ENCODE measurements at places on chromosomes 4 and X.

DNA sequence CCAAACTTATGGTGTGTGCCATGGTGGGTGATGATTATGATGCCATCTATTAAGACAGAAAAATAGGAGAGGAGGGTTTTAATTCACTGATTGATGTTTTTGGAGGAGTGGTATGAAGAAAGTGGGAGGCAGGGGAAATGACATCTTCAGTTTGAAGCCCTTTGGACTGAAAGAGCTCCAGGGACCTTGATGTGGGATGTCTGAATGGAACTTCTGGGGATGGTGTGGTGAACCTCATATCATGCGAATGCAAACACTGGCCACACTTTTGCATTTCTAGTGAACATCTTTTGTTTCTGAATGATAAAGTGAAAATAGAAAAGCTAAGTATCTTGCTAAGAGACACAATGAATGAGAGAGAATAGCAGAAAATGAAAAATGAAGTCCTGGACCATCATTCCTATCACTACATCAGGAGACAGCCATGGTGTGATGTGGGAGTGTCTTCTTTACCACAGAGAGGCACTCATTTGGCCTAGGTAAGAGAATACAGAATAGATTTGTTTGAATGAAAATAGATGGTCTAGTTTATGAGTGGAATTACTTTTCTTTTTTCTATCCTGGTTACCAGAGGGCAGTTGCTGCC lies 123.5 kb downstream of the ZNF827 start:
- DNase-seq, result no peak

- DNase-seq, result no peak
These were observed 61.7 kb downstream of the SLIT2 start for GRCh38 chr4:20313237-20314030.

GRCh38 chrX:30957753-30958152 lies 68.7 kb upstream of the TAB3 start:
- peak; percentile 71 for DNase-seq

- no peak for DNase-seq
These were observed 26.8 kb upstream of the SPARCL1 start for GRCh38 chr4:87555773-87556619.

DNA sequence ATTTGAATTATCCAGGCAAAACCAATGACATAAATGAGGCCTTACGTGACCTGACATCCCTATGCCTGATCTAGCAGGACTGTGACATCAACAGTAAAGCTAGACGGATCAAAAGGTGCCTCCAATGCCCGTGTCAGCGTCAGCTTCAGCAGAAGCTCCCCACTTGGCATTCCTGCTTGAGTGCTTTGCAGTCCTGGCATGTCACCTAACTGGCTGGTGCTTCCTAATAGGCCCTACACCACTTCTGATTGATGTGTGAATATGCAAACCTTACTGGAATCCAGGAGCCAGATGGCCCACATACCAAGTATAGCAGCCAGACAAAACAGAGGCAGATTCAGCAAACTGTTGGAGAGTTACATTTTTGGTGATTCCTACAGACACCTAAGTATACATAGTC lies 224.2 kb downstream of the DMD start:
- no peak for DNase-seq

DNA sequence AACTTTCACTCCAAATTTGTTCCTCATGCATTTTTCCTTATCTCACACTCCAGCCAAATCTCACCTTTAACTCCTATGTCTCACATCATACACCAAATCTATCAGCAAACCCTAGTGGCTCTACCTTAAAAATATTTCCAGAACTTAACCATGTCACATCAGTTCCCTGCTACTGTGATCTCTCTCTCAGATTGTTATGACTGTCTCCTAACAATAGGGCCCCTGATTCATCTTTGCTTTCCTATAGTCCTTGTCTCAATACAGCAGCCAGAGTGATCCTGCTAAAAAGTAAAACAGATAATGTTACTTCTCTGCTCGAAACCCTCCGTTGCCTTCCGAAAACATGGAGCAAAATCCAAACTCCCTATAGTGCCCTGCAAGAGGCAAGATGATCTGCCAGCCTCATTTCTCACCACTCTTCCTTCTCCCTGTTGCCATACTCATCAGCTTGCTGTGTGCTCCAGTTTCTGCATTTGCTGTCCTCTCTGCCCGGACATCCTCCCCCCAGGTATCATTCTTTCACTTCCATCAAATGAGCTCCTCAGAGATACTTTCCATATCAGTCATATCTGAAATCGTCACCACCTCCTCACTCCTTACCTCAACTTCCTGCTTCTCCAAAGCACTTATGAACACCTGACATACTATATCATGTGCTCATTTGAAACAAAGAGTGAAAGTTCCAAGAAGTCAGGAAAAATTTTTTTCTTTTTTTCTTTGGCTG lies 293.4 kb upstream of the NR3C2 start:
- no peak for DNase-seq

- DNase-seq, result peak; percentile 39
These were observed 31.0 kb upstream of the PDE5A start for GRCh38 chr4:119659576-119659975.

GRCh38 chr4:39043861-39044363 lies 11.7 kb upstream of the TMEM156 start:
- no peak for DNase-seq

- DNase-seq, result peak; percentile 5
These were observed 32.3 kb upstream of the IRF2 start for GRCh38 chr4:184506527-184507121.

DNA sequence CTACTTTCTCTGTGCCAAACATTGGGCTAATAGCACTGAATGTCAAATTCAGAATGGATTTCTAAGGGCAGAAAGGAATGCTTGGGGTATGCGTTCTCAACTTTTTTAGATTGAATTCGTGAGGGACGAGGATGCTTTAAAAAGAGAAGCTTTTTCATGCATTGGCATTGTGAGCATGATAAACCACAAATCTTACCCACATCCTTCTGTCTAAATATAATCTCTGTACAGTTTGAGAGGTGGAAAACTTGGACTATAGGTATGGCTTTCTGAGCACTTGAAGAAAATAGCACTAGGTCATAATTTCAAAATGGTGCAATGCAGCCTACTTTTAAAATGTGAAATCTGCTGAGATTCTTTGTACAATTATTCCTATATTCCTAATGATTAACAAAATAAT lies 71.4 kb upstream of the HHIP start:
- no peak for DNase-seq

DNA sequence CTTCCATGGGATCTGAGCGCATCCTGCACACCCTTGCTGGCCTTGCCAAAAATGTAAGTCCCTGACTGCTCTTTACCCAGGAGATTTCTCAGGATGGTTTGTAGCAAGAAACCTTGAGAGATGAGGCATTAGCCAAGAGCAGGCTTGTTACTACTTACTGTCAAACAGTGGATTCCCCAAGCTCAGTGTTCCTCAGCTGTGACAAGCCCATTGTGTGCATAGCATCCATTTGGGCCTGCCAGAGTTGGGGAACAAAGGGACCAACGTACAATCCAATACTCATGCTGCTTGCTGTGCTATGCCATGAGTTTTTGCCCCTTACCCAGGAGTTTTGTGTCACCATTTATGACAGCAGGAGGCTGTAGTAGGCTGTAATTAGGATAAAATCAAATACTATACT lies 267.6 kb downstream of the TENM3 start:
- DNase-seq, result no peak

- DNase-seq, result peak; percentile 59
These were observed 181.1 kb upstream of the WDFY3 start for GRCh38 chr4:85147481-85148076.

- peak; percentile 41 for DNase-seq
These were observed 9.6 kb downstream of the ADGRG4 start for GRCh38 chrX:136310411-136310810.

GRCh38 chrX:44099366-44099765 lies 126.2 kb upstream of the NDP start:
- DNase-seq, result no peak

DNA sequence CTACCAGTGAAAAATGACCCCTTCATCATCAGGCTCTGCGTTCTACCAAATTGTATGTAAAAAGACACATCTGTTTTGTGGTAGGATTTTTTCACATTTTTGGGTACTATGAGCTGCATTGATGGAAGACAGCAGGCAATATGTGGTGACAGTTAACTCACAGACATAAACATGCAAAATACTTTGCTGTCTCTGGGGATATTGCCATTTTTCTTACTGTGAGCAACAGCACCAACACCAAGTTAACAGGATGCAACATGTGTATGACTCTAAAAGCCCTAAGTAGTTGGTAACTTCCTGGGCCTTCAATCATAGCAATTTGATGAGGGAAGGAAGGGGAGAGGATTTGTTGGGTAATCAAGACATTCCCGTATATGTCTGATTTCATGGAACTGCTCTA lies 56.4 kb upstream of the DRP2 start:
- no peak for DNase-seq

DNA sequence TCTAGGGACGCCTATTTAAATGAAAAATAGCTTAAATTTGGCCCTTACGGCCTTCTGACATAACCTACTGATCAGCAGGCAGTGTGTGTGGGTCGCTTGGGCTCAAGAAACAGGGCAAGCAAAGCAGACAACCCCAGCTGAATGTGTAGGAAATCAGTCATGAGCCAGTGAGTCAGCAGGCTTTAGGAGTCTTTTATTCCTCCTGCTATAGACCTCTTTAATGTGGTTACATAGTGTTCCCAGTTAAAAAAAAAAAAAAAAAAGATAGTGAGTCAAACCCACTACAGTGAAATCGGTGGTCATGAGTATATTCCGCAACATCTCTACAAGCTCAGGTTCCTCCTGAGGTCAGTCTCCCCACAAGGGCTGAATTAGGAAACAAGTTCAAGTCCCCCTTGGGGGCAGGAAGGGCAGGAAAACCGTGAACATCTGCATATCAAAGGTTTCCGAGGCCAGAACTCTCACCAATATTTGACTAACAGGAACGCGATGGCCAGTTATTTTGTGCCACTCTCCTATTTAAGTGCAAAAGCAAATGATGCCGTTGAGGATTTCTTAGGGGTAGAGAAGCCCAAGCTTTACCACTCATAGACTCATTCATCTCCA lies 32.7 kb downstream of the ACSL1 start:
- DNase-seq, result no peak

GRCh38 chr4:86916392-86916791 lies 18.4 kb upstream of the AFF1 start:
- no peak for DNase-seq

- no peak for DNase-seq
These were observed 1041.2 kb upstream of the INTU start for GRCh38 chr4:126591583-126591982.

DNA sequence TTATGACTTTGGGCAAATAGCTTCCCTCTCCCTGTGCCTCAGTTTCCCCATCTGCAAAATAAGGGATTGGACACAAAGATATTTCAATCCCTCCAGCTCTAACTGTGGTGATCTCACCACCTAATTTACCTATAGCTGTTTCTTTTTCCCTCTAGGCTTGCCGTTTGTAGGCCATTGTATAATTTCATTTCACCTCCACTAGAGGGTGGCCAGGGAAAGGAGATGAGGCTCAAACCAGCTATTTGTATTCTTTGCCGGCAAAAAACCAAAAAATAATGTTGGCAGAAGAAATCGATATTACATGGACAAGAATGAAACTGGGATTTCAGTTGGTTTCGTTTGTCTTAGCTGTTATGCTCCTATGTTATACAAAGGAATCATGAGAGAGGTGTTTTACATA lies 36.1 kb upstream of the DOCK11 start:
- peak; percentile 50 for DNase-seq

DNA sequence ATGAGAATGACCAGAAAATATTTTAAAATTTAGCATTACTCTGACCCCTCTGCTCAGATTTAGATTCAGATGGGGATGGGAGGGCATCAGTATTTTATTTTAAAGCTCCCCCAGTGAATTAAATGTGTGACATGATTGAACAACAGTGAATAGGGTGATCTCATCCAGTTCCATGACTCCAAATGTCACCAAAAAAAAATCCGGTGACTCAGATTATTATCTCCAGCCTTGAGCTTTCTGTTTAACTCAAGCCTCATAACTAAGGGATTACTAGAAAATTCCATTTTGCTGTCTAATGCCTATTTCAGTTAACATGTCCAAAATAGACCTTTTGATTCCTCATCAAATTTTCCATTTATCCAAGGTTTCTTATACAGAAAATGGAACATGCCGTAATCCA lies 121.8 kb upstream of the TMEM47 start:
- DNase-seq, result no peak

DNA sequence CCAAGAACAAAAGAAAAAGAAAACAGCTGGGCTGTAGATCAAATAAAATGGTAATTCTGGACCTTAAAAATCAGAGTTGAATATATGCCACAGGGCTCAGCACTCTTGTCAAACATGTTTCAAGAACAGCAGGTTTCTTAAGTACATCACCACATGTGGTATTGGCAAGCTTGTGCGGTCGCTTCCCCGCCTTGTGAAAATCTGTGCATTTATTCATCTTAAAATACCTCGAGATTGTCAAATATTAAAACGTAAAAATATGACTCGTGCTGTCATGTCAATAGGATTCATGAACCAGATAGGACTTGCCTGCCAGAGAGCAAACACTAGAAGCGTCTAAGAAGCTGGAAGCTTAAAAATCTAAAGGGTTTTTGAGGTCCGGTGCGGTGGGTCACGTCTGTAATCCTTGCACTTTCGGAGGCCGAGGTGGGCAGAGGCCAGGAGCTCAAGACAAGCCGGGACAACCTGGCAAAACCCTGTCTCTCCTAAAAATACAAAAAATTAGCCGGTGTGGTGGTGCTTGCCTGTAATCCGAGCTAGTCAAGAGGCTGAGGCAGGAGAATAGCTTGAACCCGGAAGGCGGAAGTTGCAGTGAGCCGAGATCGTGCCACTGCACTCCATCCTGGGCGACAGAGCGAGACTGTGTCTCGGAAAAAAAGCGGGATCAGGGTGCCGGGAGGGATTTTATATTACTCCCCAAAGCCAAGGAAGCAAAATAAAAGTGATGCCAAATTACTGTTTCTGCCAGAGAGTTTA lies 40.2 kb upstream of the TMEM154 start:
- no peak for DNase-seq

GRCh38 chrX:64975989-64976672 lies at the start of gene ZC4H2:
Gene ZC4H2 (minus strand): TSS chrX:64976450. CDS start chrX:64976377, 73 bp downstream.
- no peak for DNase-seq

GRCh38 chr4:57351731-57352130 lies 241.5 kb upstream of the IGFBP7 start:
- no peak for DNase-seq

DNA sequence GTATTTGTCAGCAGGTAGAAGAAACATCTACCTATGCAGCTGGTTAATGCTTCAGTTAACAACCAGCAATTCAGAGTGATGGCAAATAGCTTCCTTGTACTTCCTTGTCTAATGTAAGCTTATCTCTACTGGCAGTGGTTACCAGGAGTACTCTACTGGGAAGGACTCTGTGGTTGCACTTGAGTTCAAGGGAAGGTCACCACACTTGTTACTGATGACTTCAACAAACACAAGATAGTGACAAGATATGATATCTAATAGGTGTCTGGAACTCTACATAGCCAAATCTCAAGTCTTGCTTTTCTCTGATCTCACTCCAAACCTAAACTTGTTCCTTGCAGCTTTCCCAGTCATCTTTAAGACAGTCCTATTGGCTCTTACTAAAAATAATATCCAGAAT lies 1644.9 kb upstream of the TENM3 start:
- no peak for DNase-seq

- no peak for DNase-seq
These were observed 111.7 kb upstream of the HPF1 start for GRCh38 chr4:169869490-169869889.
